ENCODE measurements at places on chromosomes 6 and 20.

DNA sequence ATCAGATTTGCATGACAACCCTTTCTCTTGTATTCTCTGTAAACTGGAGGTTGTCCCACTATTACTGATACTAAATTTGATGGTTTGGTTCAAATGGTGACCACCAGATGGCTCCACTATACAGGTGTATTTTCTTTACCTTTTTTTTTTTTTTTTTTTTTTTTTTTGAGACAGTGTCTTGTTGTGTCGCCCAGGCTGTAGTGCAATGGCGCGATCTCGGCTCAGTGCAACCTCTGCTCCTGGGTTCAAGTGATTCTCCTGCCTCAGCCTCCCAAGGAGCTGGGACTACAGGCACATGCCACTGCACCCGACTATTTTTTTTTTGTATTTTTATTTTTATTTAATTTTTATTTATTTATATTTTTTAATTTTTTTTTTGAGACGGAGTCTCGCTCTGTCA, 6.6 kb upstream of the WTAP start:
- peak; percentile 47 for DNase-seq

DNA sequence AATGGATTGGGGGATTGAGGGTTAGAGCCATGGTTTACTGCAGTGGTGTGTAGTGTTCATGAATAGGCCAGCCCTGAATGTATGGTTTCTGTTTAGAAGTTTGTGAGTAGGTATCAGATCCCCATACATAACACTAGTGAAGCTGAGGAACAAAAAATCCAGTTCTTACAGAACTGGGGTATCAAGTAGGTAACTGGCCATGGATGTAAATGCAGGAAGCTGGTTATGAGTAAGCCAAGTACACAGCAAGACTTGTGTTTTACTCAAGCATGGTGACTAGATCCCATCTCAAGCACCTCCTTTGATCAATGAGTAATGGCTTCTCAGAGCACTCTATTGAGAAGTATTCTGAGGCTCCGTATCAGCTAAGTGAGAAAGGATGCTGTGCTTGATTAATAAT, 613.7 kb upstream of the FLRT3 start:
- DNase-seq = no peak

DNA sequence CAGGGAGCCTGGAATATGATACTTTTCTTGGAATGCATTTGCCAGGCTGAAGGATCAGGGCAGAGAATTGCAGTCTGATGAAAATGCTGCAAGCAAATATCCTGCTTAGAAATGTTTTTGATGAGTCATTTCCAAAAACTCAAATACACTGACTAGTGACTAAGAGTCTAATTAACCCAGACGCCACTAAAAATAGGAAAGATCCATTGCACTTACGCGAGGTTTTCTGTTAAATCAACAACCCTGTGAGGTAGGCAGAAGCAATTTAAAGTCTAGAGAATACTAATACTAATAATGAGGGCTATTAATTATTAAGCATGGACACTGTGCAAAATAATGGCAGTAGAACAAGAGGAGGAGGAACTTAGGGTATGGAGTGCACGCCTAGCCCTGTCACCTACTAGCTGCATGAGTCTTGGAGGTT, 130.1 kb upstream of the DOK5 start:
- DNase-seq = peak; percentile 75

GRCh38 chr20:44302026-44302669, 8.9 kb downstream of the FITM2 start:
- DNase-seq = no peak

- DNase-seq = no peak
Observed at GRCh38 chr6:110517034-110517433, 40.6 kb upstream of the SLC22A16 start.

DNA sequence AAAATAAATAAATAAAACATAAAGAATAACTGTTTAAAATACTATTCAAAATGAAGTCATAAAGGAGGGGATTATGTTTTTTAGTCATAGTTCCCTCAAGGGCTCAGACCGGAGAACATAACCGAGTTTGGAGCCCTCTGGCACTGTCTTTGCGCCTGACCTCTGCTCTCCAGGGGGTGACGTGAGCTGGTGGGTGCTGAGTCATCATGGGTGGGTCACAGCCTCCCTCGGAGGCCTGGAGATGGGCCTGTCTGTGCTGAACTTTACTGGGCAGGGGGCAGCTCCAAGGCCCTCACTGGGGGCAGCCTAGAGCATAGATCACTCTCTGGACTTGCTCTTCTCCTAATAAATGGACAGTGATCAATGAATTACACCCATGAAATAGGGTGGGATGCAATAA, 3.1 kb upstream of the MAVS start:
- peak; percentile 55 for DNase-seq

- peak; percentile 56 for DNase-seq
Observed at GRCh38 chr20:10877342-10877741, 203.5 kb upstream of the JAG1 start.

GRCh38 chr6:156808287-156808686, 31.1 kb downstream of the ARID1B start:
- DNase-seq = peak; percentile 56

GRCh38 chr20:62366370-62367135, 559 bp downstream of the LAMA5 start:
- no peak for DNase-seq

DNA sequence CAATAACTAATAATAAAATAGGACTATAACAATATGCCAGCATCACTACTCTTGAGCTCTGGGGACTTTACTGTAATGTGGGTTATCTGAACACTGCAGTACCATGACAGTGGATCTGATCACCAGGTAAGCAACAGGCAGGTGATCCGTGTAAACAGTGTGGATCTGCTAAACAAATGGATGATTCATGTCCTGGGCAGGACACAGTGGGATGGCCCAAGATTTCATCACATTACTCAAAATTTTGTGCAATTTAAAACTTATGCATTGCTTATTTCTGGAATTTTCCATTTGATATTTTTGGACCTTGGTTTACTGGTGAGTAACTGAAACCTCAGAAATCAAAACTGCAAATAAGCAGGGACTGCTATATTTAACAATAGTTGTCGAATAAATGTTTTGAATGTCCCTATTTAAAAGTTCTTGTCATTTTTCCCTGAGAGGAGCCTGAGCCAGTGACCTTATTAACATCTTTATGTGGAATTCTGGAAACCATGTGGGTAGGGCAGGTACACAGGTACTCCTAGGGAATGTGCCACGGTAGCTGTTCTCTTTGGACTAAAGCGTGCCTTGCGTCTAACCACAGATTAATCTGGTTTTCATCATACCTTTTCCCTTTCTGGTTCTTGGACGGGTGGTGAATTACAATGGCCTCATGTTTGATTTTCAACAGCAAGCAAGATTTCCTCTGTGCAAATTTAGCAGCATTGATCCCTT, 214.5 kb upstream of the SASH1 start:
- peak; percentile 13 for DNase-seq

DNA sequence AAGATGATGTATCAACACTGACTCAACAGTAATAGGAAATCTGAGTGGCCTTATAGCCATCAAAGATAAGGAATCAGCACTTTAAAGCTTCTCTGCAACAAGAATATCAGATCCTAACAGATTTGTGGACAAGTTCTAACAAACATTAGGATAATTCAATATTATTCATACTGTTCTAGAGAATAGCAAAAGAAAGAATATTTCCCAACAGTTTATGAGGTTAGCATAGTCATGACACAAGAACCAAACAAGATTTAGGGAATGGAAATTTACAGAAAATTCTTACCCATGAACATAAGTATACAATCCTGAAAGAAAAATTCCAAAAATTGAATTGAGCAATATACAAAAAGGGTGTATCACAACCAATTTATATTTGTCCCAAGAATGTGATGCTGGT, 64.3 kb upstream of the BTBD3 start:
- no peak for DNase-seq

DNA sequence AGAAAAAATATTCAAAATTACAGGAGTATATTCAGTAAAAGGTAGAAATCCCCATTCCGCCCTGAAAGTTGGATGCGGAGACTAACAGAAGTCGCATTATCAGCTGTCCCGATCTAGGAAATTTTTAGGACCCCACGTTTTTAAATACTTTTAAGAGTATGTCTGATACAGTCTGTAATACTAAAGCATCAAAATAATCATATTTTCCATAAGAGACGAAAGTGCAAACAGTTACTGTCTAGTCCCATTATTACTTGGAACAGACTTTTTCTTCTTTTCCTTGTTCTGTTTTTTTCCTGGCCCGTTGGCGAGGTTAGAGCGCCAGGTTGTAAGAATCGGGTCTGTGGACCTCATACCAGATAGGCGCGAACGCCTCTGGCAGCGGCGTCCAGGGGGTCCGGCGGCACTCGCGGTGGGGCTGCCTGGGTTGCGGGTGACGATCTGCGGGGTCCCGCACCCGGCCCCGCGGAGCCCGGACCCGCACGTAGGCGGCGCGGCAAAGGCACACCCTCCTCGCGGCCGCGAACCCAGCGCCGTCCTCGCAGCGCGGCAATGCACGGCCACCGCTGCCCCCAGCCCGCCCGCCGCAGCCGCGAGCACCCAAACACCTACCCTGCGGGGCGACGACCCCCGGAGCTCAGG, 460 bp downstream of the PLAGL1 start:
- no peak for DNase-seq

DNA sequence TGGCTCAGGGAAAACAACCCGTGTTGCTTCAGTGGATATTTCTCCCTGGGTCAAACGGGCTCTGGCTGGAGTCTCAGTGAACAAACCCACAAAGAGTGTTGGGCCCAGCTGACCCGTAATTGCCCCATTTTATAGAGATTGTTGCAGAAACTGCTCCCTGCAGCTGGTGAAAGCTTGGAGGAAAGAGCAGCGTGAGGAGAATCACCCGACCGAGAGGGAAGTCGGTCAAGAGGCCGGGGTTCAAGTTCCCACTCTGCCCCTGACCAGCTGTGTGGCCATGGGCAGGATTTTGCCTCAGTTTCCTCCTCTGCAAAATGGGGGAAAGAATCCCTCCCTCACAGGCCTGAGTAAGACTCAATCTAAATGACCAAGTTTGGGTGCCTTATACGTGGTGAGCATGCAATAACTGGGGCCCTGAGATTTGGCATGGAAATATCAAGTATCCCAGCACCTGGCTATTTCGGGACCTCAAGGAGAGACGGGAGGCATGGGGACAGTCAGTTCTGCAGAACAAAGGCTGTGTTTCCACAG, 1.7 kb upstream of the TGM2 start:
- DNase-seq = no peak

- peak; percentile 41 for DNase-seq
Observed at GRCh38 chr20:4083098-4083865, 67.9 kb upstream of the RNF24 start.

DNA sequence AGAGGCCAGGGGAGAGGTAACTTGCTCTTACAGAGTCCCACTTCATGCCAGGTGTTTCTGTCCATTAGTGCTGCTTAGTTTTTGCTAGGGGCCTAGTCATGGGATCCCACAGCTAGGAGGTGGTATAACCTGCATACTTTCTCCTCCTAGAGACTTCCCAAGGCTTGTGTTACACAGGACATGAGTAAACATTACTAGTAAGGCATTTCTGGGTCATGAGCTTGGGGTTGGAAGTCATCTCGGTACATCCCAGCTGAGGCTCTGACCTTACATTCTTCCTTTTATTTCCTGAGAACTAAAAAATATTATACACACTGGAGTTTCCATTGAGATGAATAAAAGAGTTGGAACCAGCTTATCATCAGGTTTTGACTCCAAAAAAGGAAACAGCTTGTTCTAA, 20.9 kb upstream of the PNPLA1 start:
- DNase-seq = peak; percentile 83

- no peak for DNase-seq
Observed at GRCh38 chr6:84141521-84141920, 85.9 kb downstream of the CEP162 start.

DNA sequence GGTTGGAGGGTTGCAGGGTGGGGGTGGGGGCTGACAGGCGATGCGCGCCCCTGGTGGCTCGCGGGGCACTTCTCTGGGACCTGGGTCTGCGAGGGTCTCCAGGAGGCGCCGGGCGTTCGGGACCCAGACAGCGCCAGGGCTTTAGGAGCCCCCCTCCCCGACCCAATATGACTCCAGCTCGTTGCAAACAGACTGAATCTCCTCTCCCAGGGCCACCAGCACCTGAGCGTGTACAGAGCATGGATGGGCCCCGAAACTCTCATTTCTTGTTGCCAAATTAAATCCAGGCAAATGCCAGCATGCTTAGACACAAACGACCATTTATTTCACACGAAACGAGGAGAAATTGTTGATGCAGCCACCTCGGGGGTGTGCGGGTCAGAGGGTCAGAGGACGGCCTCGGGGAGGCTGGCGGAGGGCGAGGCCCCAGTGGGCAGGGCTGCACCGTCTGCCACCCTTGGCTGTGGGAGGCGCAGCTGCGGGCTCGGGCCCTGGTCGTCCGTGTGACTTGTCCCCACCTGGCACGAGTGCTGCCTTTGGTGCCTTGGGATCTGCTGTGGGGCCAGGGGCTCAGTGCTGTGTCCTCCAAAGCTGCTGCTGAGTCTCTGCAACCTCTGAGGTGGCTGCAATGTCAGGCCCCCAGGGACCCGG, 20.9 kb upstream of the GATA5 start:
- DNase-seq = no peak

DNA sequence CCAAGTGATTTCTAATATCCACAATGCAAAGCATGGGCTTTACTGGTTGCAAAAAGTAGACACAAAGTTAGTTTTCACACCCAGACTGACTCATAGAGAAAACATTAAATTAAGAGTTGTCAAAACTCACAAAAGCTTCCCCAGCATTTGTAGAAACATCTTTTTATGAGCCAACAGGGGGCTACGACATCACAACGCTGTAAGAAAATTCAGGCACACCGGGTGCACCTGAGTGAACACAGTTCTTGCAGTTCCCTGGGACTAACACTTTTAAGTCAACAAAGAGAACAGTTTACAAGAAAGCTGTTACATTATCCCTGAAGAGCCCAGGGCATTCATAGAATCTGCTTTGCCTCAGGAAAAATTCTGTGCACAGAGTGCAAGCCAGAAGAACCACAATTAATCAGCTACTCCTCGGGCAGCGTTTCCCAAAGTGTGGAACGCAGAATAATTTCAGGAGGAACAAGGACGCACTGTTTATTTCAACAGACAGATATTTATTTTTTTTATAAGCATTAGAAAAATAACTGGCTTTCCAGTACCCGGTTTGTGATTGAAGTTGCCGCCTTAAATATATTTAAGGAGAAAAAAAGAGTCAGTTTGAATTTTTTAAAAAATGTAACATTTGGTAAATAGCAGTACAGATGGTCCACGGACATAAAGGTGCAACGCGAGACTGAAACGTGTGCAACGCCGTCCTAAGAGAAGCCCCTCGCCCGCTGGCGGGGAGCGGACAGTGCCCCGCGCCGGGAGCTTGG, 1.2 kb downstream of the NCOA5 start:
- peak; percentile 11 for DNase-seq

- DNase-seq = no peak
Observed at GRCh38 chr6:137871291-137871690, 4.2 kb downstream of the TNFAIP3 start.

DNA sequence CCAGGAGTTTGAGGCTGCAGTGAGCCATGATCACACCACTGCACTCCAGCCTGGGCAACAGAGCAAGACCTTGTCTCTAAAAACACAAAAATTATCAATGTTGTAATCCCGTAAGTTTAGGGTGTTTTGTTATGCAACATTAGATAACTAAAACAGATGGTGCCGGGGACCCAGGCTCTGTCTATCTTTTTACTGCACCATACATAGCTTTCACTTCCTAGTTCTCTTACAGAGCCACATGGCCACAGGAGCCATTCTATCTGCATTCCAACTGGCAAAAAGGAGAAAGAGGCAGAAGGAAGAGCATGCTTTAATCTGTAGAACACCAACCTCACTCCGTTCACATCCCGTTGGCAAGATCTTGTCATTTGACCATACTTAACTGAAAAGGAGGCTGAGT, 5.4 kb upstream of the TCF15 start:
- no peak for DNase-seq

- DNase-seq = no peak
Observed at GRCh38 chr6:135179372-135179771, 1.7 kb upstream of the MYB start.

Measured in fibroblast of pulmonary artery (primary cell).